ENCODE measurements at places on chromosomes 3 and 15. TPM values are rescaled to one million over a fixed set of nuclear protein-coding genes. Genes with fewer than 3 reads are reported as not detected.

HEXA gene
- total RNA-seq: 51.4 TPM

DNA sequence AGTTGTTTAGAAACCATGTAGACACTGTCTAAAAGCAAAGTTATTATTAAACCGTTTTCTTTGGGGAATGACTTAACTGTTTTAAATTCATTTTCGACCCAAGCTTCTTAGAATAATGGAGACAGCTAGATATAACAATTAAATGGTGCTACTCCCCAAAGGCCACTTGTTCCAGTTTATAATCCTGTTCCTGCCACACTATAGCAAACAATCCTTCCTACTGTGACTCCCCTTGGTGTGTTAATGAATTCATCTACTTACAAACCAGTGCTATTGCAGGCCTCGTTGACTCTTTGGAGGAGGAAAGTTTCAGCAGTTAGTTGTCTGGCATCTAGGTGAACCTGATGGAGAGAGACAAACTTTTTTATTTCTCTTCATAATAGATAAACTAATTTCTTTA, 25.2 kb upstream of the CLSTN2 start:
- no peak for DNase-seq

DNA sequence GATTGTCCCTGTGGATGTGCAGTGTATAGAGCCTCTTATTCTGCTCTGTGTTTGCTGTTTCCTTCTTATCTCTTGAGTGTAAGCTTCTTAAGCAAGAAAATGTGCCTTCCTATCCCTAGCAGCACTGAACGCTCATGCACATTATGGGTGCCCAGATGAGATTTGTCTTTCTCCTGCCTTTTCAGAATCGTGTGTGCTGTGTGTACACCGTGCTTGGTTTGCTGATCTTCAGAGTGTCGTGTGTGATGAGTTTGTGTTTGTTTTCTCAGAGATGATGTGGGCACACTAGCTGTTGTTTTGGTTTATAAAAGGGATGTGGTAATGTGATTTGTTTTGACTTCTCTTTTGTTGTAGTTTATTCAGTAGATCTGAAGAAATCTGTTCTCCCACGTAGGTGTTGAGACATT, 19.7 kb downstream of the GPR171 start:
- no peak for DNase-seq

DNA sequence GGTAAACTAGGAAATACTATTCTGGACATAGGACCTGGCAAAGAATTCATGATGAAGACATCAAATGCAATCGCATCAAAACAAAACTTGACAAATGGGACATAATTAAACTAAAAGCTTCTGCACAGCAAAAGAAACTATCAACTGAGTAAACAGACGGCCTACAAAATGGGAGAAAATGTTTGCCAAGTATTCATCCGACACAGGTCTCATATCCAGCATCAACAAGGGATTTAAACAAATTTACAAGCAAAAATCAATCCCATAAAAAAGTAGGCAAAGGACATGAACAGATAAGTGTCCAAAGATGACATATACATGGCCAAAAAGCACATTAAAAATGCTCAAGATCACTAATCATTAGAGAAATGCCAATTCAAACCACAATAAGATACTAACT, 1088.9 kb downstream of the NAALADL2 start:
- no peak for DNase-seq

CRYBG3 gene
- 2.9 TPM for total RNA-seq

DNA sequence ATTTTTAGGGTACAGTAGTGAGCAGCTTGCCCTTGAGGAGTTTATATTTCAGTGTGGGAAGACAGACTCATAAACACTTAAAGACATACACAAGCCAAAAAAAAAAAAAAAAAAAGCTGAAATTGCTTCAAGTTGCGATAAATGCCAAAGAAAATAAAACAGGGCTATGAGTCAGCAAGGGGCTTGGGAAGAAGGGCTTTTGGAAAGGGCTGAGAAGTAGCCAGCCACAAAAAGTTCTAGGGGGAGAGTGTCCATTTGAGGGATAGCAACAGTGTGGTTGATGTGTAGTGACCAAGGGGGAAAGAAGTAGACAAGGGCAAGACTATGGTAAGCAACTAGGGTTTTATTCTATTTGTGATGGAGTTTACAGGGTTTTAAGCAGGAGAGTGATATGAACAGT, 185.5 kb downstream of the ADAMTS9 start:
- DNase-seq: no peak

DNA sequence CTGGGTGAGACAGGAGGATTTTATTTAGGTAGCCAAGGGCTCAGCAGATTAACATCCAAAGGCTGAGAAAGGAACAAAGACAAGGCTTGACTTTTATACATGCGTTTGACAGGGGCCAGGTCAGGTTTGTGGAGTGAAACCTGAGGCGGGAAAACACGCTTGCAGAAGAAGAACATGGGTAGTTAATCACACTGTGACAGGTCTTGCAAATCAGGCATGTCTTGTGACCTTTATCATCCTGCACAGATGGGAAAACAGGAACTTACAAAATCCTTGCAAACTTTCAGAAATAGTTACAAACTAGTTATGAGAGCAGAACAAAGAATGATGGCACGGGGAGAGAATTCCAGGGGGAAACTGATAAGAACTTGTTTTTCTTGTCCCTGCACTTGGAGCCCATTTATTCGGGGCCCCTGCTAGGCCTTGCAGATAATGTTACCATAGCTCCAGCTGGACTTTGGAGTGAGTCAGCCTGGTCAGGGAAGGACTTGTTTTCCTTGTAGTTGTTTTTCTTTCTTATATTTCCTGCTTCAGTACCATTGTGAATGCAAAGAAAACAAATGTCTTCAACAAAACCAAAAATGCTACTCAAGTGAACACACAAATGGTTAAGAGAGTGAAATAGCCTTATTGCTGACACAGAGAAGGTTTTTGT, 965.9 kb upstream of the ROBO1 start:
- DNase-seq: no peak

DNA sequence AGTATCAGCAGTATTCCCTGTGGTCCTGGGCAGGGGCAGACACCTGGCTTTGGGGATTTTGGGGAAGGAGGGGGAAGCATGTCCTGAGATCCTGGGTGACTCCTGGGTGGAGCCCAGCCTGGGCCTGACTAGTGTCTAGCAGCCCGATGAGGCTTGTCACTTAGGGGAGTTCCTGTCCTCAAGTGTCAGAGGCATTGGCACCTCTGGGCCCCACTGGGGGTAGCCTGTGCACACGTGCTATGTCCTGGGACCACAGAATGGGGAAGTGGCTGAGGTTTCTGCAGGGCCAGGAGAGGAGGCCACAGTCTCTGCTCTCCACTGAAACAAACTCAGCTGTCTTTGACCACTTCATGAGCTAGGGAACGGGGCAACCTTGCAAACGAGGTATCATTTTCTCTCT, 31.5 kb upstream of the ADCY5 start:
- DNase-seq: no peak

- no peak for DNase-seq
These were observed 49.9 kb downstream of the CACNA1D start for GRCh38 chr3:53544357-53544756.

- DNase-seq: no peak
These were observed 154.4 kb downstream of the TUSC7 start for GRCh38 chr3:116863822-116864589.

DNA sequence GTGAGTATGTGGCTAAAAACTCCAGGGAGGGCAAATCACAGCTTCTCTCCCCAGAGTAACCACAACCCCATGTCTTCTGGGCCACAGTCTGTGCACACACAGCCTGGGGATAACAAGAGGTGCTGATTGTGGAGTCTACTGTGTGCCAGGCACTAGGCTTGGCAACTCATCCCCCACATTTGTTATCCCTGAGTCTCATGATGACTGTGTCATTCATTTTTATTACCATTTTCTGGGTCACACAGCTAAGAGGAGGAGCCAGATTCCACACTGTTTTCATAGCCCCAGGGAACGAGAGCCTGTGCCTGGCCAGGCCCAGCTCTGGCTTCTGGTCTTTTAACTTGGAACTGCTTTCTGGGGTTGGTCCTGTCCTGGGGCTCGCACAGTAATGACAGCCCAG, 34.5 kb downstream of the ESYT3 start:
- no peak for DNase-seq

REC114 gene
- total RNA-seq: not detected

- no peak for DNase-seq
These were observed 107.8 kb upstream of the VEPH1 start for GRCh38 chr3:157610876-157611535.

DNA sequence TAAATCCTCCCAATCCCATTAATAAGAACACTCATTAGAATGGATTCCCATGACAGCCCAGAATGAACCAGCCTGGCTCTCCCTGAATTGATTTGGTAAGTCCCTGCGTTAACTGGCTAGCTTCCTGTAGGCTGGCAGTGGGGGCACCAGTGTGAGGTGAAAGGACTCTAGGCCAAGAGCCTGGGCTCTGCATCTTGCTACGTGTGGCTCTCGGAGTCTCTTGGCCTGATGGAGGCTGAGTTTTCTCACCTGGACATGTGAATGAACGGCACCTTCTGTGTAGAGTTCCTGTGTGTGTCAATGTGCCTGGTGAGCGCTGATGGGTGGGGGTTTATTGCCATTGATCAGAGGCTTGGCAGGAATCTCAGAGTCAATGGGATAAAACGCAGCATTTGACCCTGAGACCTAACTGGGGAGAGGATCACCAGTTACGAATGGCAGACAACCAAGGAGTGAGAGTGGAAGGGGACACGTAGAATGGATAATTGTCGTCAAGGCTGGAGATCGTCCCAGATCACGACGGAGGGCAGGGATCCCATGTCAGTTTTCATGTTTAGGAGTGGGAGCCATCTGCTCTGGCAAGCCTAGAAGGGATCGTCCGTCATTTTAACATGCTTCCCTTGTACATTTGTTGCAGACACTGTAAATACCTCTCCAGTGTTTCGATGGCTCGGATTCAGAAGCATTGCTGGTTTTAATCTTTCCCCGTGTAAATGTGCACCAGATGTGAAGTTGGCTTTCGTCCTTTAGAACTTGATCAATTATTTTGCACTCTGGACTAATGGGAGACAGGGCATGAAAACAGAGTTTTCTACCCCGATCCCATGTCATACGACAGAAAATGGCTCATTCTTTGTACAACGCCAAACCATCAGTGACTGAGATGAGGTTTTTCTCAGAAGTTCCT, 9.0 kb upstream of the KLF13 start:
- DNase-seq: no peak

DNA sequence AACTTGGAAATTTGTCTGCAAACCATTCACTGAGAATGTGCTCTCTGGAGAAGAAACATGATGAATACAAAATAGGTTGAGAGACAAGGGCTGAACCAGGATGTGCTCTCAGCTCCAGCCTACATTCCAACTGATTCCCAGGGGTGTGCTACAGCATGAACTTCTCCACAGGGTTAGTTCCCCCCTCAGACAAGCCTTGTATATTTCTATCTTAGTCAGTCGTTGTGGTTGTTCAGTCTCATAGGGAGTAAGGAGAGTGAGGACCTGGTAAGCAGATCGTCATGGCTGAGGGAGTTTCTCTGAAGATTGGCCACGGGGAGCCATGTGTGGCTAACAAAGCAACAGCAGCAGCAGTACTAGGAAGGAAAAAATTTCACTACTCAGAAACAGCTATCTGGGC, 919.7 kb upstream of the CADM2 start:
- no peak for DNase-seq

GRCh38 chr3:36451816-36452215, 71.5 kb downstream of the STAC start:
- DNase-seq: no peak

GRCh38 chr15:60626051-60626450, 147.1 kb upstream of the ICE2 start:
- DNase-seq: no peak

DNA sequence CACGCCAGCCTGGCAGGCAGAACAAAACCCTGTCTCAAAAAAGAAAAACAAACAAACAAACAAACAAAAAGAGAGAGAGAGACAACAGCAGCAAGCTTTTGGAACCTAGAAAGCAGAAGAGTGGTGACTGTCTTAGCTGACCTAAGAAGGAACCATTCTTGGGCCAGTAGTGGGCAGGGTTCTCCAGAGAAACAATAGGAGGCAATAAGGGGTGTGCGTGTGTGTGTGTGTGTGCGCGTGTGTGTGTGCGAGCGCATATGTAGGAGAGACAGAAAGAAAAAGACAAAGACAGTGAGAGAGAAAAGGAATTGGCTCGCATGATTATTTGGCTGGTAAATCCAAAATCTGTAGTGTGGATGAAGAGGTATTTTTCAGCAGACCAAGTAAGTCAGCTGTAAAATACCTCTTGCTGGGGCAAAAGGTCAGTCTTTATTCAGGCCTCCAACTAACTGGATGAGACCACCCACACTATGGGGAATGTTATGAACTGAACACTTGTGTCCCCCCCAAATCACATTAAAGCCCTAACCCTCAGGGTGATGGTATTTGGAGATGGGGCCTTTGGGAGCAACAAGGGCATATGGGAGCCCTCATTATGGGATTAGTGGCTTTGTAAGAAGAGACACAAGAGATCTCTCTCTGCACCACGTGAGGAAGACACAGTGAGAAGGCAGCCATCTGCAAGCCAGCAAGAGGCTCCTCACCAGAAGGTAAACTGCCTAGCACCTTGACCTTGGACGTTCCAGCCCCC, 15.1 kb upstream of the BLM start:
- DNase-seq: no peak

- DNase-seq: no peak
These were observed 52.6 kb downstream of the IQCH start for GRCh38 chr15:67307156-67307555.

- no peak for DNase-seq
These were observed 180.6 kb downstream of the FMN1 start for GRCh38 chr15:33013827-33014445.

FBXO40 gene
- not detected for total RNA-seq

GOLGA8H gene
- total RNA-seq: not detected

- DNase-seq: no peak
These were observed 33.6 kb upstream of the PLSCR5 start for GRCh38 chr3:146638718-146639117.

GRCh38 chr3:55059027-55059629, 131.3 kb upstream of the LRTM1 start:
- DNase-seq: no peak

- no peak for DNase-seq
These were observed 253.6 kb downstream of the UACA start for GRCh38 chr15:70509731-70510143.

SEMA4B gene
- total RNA-seq: 8.2 TPM

DNA sequence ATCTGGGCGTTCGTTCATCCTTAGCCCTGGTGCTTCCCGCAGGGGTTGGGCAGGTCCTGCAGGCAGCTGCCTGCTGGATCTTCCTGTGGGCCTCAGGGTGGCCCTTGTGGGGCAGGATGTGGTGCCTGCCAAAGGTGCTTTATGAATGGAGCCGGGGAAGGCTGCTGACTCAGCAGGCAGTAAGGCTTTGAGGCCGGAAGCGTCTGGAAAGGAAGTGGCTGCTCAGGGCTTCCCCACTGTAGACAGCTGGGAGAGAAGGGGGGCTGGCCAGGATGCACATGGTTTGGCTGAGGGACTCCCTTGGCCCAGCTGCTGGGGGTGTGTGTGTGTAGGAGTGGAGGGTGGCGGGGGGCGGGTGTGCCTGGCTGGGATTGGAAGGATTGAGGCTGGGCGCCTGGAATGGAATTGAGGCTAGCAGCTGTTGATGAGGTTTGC, 12.9 kb downstream of the CD276 start:
- peak; percentile 57 for DNase-seq
